ENCODE measurements at places on chromosomes 6 and 20. TPM values are rescaled to one million over a fixed set of nuclear protein-coding genes. Genes with fewer than 3 reads are reported as not detected.

- no peak for DNase-seq
Measured at GRCh38 chr6:23316131-23316530, 746.8 kb downstream of the HDGFL1 start.

The NFKBIL1 gene
- 36.9 TPM for polyA plus RNA-seq

The SCUBE3 gene
- 8.4 TPM for polyA plus RNA-seq

The TPBG gene
- polyA plus RNA-seq = 88.7 TPM

- DNase-seq = no peak
Measured at GRCh38 chr6:6409397-6410030, 89.1 kb upstream of the F13A1 start.

Measured in urinary bladder (tissue), 4 donors.